ENCODE measurements at places on chromosomes 1 and 21. TPM values are rescaled to one million over a fixed set of nuclear protein-coding genes. Genes with fewer than 3 reads are reported as not detected.

WNT3A gene
- total RNA-seq, result not detected

DNA sequence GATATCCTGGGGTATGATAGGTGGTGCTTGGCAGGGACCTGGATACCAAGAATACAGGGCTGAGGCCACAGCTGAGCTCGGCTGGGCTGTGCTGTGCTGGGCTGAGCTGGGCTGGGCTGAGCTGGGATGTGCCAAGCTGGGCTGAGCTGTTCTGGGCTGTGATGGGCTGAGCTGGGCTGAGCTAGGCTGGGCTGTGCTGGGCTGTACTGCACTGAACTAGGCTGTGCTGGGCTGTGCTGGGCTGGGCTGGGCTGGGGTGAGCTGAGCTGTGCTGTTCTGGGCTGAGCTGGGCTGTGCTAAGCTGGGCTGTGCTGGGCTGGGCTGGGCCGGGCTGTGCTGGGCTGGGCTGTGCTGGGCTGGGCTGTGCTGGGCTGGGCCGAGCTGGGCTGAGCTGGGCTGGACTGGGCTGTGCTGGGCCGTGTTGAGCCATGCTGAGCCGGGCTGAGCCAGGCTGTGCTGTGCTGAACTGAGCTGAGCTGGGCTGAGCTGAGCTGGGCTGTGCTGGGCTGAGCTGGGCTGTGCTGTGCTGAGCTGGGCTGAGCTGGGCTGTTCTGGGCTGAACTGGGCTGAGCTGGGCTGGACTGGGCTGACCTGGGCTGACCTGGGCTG, 94.7 kb upstream of the ACTRT2 start:
- no peak for DNase-seq

GRCh38 chr1:181089676-181090544, 1.4 kb downstream of the IER5 start:
- DNase-seq, result no peak

GRCh38 chr1:170669586-170670530, 5.9 kb downstream of the PRRX1 start:
- DNase-seq, result no peak

DNA sequence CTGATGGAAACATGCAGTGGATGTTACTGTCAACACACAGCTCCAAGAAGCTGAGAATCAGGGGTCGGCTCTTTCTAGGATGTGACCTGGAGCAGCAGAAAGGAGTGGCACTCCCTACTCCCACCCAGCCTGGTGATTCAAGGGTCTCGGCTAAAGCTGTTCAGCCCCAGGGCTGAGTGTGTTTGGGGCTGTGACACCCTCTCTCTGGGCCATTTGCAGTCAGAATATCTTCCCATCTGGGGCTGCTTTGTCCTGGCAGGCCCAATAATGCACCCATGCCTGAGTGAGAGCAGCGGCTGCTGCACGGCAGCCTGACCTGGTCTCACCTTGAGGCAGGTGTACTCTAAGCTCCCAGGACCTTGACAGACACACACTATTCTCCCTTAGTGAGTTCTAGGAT, 52.5 kb upstream of the AJAP1 start:
- DNase-seq, result no peak

- DNase-seq, result no peak
Measured at GRCh38 chr1:59892841-59893811, 33.4 kb downstream of the CYP2J2 start.

DNA sequence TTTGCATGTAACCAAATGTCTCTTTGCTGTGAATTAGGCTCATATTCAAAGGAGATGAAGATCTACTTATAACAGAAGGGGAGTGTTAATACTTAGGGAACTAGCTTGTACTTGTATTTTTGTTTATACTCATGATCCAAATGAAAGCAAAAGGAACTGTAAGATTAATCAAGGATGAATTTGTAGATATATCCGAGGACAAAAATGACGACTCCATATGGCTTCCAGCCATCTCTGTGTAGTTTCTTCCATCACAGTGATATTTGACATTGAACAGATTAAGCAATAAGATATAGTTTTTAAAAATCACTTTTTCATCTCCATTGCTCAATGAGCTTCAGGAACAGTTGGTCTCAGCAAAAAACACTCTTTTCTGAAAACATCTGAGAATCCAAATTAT, 257.4 kb upstream of the CAMK1G start:
- no peak for DNase-seq
